Vagina (tissue), 2 donors: ENCODE measurements at places on chromosomes 4 and X. TPM values are rescaled to one million over a fixed set of nuclear protein-coding genes. Genes with fewer than 3 reads are reported as not detected.

CCDC160 gene
- not detected for total RNA-seq

DDX53 gene
- total RNA-seq: not detected

GC gene
- total RNA-seq: not detected

ARHGAP10 gene
- 55.5 TPM for total RNA-seq

DNA sequence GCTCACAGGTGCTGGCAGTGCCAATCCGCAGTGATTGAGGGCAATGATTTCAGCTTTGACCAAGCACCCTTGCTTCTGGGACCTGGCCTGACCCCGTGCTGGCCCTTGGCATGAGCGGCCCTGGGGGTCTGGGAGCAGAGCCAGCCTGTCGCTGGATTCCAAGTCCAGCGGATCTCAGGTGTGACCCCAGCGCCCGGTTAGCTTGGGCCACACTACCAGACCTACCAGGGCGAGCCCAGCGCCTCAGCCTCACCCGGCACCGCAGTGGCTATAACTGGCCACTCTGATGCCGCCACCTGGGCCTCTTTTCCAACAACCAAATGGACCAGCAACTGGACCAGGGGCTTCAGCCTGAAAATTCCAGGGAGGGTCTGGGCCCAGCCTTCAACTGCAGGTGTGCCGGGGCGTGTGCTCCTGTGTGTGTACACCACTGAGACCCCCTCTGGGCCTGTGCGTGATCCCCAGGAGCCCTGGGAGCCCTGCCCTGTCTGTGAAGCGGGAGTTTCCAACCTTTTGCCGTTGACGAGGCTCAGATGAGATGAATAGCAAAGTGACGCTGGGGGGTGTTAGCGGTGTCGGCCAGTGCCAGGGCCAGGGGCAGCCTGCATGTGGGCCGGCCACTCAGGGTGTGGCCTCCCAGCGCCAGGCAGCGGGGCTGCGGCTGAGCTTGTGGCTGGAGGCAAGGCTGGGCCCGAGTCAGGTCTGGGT, 658 bp downstream of the SH3TC1 start:
- DNase-seq: no peak

- DNase-seq: no peak
Measured at GRCh38 chr4:88893961-88894360, 163.0 kb downstream of the FAM13A start.

DNA sequence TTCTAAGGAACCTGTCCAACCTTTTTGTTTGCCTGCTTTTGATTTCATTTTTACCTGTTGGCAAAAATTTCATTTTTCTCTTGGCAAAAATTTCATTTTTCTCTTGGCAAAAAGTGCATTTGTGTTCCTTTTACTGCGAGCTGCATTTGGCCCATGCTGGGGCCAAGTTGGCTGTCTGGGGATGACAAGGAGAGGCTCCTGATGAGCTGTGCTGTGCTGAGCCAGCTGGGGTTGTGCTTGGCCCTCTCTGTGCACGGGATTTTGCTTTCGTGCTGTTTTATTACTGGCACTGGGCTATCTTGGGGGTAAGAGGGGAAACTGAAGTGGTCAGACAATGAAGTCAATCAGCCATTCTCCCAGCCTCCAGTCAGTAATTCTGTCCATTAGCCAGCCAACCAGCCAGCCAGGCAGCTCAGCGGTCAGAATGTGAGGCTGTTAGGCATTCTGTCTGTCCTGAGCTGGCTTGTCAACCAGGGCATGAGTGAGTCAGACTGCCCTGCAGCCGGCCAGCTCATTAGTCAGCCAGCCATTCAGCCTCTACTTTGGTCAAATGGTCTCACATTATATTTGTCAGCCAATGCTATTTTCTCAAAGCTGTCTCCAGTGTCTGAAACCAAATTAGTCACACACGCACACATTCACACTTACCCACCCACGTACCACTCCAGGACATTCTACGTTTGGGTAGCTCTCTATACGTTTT, 56.9 kb upstream of the PRPS1 start:
- DNase-seq: no peak

DNA sequence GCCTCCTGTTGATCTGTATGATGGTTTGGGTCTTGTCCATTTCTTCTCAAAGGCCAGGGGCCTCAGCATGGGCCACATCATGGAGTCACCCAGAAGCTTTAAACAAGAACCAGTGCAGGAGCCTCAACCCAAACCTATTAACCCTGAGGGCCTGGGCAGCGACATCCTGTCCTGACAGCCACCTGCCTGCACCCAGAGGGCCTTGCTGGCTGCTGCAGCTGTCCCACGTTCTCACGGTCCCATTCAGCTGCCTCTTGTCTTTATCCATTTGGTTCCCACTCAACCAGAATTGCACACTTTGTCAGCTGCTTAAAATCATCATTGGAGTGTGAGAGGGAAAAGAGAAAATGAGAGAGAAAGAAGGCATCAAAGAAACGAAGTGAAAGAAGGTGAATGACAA, 21.6 kb downstream of the C4orf50 start:
- no peak for DNase-seq

GRCh38 chrX:150372280-150372679, 9.2 kb downstream of the MAMLD1 start:
- DNase-seq: no peak

DNA sequence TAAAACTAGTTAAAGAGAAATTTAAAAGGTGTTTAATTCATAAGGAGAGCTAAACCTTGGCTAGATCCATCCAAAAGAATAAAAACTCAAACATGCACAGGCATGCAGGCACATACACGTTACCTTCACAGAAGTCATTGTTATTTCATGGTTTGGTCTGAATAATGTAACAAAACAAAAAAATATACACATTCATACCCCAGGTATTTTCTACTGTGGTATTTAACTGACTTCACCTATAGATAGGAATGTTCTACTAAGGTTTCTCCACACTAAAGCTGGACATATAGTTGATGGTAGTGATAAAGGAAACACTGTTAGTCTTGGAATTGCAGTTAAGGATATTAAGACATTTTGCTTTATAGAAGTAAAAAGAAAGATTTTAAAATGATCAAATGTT, 283.6 kb upstream of the PCDH10 start:
- no peak for DNase-seq

GRCh38 chr4:98260579-98261404, at the start of gene RAP1GDS1:
RAP1GDS1 (plus strand) TSS chr4:98261384; CDS start chr4:98261566, 182 bp downstream.
- no peak for DNase-seq

- DNase-seq: no peak
Measured at GRCh38 chr4:105686571-105686970, 21.9 kb downstream of the INTS12 start.

DNA sequence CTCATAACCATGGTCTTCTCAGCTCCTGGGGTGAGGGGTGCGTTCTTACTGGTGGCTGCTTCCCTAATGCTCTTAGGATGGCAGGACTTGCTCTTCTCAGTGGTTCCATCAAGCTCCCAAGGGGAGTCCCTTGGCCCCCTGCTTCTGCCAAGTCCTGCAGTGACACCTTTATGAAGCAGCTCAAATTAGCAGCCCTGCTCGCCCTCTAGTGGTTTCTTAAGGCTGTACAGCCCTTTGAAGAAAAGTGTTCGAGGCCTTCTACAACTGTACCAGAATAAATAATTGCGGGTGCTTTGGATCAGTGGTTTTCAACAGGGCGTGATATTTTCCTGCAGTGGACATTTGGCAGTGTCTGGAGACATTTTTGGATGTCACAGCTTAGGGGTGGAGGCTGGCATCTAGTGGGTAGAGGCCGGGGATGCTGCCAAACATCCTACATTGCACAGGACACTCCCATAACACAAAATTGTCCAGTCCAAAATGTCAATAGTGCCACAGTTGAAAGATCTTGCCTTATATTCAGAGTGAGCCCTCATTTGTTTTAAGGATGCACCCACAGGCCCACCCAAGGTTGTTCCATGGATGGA, 204.7 kb upstream of the S100G start:
- DNase-seq: no peak

DNA sequence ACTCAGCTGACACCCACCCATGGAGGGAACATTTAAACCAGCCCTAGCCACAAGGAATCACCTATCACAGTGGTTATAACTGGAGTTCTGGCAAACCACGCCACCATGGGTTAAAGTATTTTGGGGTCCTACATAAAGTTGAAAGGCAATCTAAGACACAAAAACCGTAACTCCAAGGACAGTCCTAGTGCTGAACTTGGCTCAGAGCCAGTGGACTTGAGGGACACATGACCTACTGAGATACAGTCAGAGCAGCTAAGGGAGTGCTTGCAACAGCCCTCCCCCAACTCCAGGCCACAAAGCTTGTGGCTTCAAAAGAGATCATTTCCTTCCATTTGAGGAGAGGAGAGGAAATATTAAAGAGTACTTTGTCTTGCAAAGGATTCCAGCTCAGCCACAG, 300.5 kb downstream of the FGF13 start:
- no peak for DNase-seq

GRCh38 chr4:110636171-110636679, 13.3 kb upstream of the PITX2 start:
- no peak for DNase-seq
